ENCODE measurements at places on chromosomes 2 and 18. TPM values are rescaled to one million over a fixed set of nuclear protein-coding genes. Genes with fewer than 3 reads are reported as not detected.

- no peaks in the 10 kb centered on the region for H3K27me3 ChIP-seq
- H3K36me3 ChIP-seq, result no peaks in the 10 kb centered on the region
- peaks cover 20% of the 10 kb centered on the region for H3K4me1 ChIP-seq
- H3K4me3 ChIP-seq, result no peak overlapping the region
Measured at GRCh38 chr18:9684881-9685614, 23.1 kb upstream of the RAB31 start.

DNA sequence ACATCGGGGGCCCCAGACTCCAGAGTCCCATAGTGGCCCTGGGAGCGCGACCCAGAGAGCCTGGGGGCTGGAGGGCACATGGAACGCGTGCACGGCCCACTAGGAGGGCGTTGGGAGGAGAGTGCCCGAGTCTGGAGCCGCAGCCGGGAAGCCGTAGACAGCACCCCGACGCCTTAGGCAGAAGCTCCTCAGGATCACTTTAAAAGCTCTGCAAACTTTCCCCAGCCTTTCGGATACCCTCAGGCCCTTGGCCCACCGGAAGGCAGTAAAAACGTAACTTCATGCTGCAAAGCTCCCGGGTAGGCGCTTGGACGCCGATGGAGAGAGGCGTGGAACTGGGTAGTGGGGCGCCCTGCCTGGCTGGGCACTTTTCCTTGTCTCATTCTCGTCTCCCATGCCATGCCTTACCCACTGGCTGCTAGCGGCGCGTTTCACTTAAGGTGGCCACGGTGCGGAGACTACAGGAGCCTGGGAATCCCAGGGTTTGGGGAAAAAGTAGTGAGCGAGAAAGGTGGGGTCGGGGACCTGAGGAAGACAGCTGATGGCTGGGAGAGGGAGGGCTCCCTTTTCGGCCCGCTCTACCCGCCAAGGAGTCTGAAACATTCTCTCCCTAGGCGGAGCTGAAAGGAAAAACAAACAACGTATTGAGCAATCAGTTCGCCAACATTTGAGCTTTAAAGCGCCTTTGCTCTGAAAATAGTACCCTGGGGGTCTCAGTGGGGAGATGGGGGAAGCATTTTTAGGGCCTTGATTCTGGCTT is 141.8 kb downstream of the MEIS1 start:
- no peak for DNase-seq
- H3K4me1 ChIP-seq, result peaks cover 22% of the 10 kb centered on the region
- peaks cover 77% of the 10 kb centered on the region for H3K27me3 ChIP-seq
- no peaks in the 10 kb centered on the region for H3K36me3 ChIP-seq
- peak overlapping the region; percentile 61 for H3K4me3 ChIP-seq

GRCh38 chr2:220043990-220044335 is 416.5 kb downstream of the SLC4A3 start:
- no peak overlapping the region for H3K27ac ChIP-seq
- DNase-seq, result no peak
- H3K36me3 ChIP-seq, result no peaks in the 10 kb centered on the region

DNA sequence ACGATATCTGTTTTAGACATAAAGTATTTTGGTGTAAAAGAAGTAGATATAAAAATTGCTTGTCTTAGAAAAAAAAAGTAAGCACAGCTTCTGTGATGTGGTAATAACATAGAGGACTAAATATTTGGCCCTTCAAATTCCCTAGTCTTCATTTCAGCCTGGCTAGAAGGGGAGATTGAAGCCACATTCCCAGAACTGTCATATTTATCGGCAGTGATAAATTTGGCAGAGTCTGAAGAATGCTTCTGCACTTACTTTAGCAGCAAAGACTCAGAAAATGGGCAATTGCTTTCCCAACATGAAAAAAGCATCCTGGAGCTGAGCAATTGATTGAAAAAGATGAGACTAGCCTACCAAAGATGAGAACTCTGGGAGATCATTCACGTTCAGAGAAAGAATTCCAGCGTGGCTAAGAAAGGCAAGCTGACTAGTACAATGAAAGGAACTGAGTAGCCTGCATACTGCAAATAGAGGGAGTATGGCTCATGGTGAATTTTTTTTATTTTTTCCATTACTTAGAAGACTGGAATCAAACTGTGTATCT is 278.7 kb upstream of the KLHL29 start:
- no peaks in the 10 kb centered on the region for H3K27me3 ChIP-seq
- H3K27ac ChIP-seq, result no peak overlapping the region
- no peak for DNase-seq

- H3K4me3 ChIP-seq, result no peak overlapping the region
- H3K27me3 ChIP-seq, result no peaks in the 10 kb centered on the region
- no peak overlapping the region for H3K27ac ChIP-seq
Measured at GRCh38 chr2:47893771-47894170, 12.5 kb downstream of the FBXO11 start.

CD8B gene
- not detected for total RNA-seq

TBR1 gene
- total RNA-seq, result not detected

All from tibial nerve (tissue), 4 donors.